Right atrium auricular region (tissue), 2 donors: ENCODE measurements at places on chromosomes 6 and 20. TPM values are rescaled to one million over a fixed set of nuclear protein-coding genes. Genes with fewer than 3 reads are reported as not detected.

Gene TP53TG5
- total RNA-seq, result not detected

DNA sequence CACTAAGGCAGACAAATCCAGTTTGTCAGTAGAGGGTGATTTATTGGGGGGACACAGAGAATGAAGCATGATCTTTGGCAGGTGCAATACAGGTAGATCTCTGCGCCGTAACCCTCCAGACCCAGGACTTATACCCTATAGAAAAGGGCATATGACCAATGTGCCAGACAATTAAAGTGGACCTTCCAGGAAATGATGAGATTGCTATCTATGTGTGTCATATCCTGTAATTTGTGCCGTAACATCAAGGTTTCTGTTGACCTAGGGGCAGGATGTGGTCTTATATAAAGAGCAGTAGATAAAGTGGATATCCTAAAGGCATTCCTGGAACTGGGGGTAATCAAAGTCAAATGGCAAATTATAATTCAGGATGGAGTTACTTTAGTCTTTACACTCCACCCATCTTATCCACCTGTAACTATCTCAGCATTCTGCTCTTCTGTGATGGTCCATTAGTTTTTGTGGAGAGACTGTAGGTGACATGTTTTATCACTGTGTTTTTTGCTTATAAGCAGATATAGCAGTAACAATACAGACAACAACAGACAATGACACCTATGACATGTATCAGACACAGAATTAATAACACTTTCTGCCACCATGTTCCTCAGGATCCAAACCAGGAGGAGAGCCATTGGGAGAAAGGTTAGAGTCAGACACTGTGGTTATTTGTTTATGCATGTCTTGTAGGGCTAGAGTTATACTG, 43.1 kb upstream of the ZNF337 start:
- no peak for DNase-seq

GRCh38 chr20:48771542-48771941, 56.3 kb downstream of the PREX1 start:
- no peak for DNase-seq

Gene IL20RA
- total RNA-seq, result 0.12 TPM

DNA sequence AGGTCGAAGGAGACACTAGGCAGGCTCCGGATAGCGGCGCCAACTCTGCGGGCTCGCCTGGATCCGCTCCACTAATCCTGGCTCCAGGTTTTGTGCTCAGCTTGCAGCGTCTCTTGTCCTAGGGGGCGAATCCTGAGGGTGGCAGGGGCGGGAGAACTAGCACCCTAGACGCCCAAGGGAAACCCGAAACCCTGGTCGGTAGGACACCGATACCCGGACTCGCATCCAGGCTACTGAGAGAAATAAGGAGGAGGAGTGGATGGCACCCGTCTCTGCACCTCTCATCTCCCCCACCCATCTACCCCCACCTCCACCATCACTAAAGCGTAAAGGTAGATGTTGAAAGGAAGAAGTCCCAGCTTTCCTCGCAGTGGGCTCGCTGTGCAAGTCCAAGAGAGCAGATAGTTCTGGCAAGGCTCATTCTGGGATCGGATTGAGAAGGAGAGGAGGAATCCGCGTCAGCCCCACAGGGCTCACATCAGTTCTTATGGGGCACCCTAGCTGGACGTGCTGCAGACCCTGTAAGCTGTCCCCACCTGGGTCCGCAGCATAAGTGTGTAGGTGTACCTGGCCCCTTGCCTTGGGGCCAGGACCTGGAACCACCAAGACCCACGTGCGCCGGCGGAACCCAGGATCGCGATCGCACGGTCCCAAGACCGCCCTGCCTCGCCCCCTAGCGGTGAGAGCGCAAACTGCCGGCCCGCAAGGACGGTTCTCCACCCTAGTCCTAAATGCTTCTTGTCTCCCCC, 6.9 kb downstream of the SLC32A1 start:
- no peak for DNase-seq

Gene ULBP1
- total RNA-seq, result 0.31 TPM

Gene SPATA25
- 1.1 TPM for total RNA-seq

Gene PHACTR3
- 0.86 TPM for total RNA-seq

Gene KHDC1
- total RNA-seq, result 1.8 TPM

DNA sequence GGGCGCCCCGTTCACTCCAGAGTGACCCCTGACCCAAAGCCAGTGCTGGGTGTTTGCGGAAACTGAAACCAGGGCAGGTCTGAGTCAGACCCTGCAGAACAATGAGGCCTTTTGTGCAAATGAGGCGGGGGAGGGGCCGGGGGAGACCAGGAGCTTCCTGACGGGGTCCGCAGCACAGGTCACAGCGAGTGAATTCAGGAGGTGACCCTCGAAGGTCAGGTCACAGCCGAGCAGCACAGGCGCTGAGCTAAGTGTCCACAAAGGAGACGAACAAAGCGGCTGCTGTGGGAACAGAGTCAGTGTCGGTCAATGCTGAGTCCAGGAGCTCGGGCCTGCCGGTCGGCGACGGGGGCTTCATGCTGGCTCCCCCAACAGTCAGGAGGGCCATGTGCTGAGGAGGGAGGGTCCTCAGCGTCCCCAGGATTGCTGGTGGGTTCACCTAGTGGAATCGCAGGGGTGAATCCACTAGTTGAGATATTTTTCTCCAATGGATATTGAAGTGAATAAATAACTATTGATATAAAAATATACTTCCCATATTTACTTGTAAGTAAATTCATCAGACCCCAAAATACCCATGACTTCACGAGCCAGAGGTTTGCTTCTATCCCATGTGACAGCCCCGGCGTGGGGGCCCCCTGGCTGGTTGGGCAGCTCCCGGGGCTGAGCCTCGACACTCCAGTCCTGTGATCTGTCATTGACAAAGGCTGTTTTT, 188.4 kb upstream of the SULF2 start:
- no peak for DNase-seq
